ENCODE measurements at places on chromosomes 5 and 9.

DNA sequence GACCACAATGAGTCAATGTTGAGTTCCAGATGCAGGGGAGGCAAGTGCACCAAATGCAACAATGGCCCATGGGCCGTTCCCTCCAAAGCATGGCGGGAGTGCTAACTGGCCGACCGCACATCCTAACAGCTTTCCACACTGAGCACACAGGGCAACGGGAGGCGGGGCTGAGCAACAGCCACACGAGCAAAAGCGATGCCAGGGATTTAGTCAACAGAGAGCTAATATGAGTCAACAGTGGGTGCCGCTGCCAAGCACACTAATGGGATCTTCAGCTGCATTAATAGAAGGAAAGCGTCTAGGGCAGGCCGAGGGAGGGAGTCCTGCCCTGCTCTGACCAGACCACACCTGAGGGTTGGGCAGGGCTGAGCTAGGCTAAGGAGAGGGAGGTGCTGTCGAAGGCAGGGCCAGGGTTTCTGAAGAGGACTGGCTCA lies 4.6 kb downstream of the EPB41L4B start:
- DNase-seq, result no peak

- no peak for DNase-seq
Measured at GRCh38 chr9:33880211-33881089, 63.5 kb downstream of the UBE2R2 start.

DNA sequence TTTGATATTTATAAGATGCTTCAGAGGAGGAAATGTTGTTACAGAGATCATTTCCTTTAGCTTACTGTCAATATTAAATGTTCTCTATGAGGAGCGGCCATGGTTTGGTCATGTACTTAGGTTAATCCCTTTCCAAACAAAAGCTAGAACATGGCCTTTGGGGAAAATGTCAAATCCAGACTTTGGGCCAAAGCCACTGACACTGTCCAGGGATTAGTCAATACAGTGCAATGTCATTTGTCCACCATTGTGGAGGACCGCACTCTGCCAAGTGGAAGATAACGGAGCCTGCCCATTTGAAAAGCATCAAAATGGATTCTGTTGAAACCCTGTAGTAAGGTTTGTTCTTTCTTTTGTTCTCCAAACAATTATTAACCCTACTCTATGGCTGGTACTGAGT lies 50.1 kb downstream of the FRMPD1 start:
- DNase-seq, result no peak

- DNase-seq, result no peak
Measured at GRCh38 chr9:125789196-125789595, 42.0 kb downstream of the PBX3 start.

GRCh38 chr9:136331556-136332481 lies 4.5 kb downstream of the GPSM1 start:
- DNase-seq, result no peak

DNA sequence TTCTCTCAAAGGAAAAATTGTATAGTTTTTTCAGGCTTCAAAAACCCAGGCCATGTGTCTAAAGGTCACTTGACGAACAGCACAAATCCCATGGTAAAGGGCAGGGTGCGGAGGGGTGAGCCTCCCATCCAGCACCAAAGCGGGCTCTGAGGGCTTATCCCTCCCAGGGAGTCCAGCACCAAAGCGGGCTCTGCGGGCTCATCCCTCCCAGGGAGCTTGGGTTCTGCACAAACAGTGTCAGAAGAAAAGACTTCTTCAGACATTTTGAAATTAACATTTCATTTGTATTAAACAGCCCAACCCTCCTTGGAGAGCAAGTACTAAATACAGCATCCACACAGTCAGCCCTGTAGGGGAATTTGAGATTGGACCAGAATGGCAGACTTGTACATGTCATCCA lies 43.0 kb upstream of the CLPTM1L start:
- no peak for DNase-seq

GRCh38 chr9:120475341-120475740 lies 104.6 kb downstream of the CDK5RAP2 start:
- no peak for DNase-seq

DNA sequence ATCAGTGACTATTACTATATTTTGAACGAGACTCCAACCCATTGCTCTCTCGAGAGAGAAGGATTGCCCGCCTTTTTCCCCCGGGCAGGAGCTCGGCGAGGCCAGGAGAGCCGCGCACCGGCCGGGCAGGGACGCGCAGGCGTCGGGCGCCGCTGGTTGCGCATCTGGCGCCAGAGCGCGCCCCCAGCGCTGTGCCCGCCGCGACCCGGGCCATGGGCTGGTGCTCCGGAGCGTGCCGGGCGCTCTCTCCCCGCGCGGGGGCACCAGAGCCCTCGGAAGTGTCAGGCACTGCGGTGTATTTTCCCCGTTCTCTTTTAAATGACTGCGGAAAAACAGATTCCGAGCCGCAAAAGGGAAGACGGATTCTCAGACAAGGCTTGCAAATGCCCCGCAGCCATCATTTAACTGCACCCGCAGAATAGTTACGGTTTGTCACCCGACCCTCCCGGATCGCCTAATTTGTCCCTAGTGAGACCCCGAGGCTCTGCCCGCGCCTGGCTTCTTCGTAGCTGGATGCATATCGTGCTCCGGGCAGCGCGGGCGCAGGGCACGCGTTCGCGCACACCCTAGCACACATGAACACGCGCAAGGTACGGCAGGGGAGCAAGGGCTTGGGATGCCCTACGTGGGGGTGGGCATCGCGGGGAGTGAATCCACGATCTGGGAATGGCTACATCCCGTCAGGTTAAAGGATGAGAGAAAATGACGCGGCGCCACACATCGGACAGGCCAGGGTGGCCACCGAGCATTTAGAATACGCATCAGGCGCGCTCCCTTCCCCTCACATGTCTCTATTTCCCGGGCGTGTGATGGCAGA lies 1.1 kb upstream of the NTRK2 start:
- DNase-seq, result no peak

GRCh38 chr9:86321373-86321772 lies 32.8 kb downstream of the TUT7 start:
- DNase-seq, result no peak

DNA sequence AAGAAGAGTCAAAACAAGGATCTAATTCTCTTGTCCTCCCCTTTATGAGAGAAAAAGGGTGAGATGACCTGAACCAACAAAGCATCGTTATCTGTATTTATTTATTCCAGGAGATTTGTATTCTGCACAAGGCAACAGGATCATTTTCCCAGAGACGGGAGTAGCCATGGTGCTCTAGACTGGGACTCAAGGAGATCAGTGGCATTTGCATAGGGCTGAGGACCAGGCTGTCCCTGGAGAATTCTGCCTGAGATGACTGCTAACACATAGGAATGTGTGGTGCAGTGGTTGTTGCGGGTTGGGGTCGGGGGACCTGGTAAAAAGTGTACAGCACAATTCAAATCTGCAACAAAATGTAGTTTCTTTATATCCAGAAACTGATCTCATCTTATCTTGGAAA lies 22.3 kb upstream of the ZNF474 start:
- no peak for DNase-seq

DNA sequence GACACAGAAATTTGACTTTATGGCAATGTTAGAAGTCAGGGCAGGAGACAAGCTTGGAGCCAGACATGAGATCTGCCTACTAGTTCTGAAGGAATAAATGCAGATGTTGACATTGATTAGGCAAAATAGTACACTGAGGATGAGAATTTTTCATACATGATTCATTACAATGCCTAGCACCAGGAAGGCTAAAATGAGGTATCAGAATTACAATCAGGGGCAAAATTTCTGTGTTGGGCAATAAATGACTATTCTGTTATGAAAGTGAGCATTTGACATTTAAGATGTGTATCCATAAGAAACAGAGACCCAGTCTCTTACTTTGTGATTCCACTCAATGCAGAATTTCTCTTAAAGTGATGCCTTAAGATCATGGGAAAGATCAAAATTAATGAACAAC lies 92.4 kb upstream of the CDH10 start:
- no peak for DNase-seq

GRCh38 chr9:17837965-17838364 lies 259.1 kb downstream of the SH3GL2 start:
- DNase-seq, result no peak

GRCh38 chr5:73448463-73449136 lies at the start of gene FOXD1:
TSS of gene FOXD1 (minus strand) at chr5:73448777. CDS start at chr5:73448362, 415 bp downstream.
- DNase-seq, result no peak

DNA sequence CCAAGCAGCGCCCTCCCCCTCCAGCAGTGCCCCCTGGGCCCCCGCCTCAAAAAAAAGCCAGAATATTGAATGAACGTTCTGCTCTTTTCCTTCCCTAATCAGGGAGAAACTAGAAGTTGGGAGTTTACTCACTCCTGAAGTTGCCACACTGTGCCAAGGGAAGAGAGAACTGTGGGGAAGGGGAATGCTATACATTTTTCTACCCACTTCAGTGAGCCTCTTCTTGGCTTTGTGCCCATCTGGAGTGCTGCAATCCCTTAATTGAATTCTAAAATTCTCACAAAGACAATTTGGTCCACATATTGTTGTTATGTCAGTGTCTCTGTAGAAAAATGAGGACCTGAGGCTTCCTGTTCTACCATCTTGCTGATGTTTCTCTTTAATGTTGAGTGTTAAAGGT lies 443.7 kb downstream of the DIRAS2 start:
- DNase-seq, result no peak

DNA sequence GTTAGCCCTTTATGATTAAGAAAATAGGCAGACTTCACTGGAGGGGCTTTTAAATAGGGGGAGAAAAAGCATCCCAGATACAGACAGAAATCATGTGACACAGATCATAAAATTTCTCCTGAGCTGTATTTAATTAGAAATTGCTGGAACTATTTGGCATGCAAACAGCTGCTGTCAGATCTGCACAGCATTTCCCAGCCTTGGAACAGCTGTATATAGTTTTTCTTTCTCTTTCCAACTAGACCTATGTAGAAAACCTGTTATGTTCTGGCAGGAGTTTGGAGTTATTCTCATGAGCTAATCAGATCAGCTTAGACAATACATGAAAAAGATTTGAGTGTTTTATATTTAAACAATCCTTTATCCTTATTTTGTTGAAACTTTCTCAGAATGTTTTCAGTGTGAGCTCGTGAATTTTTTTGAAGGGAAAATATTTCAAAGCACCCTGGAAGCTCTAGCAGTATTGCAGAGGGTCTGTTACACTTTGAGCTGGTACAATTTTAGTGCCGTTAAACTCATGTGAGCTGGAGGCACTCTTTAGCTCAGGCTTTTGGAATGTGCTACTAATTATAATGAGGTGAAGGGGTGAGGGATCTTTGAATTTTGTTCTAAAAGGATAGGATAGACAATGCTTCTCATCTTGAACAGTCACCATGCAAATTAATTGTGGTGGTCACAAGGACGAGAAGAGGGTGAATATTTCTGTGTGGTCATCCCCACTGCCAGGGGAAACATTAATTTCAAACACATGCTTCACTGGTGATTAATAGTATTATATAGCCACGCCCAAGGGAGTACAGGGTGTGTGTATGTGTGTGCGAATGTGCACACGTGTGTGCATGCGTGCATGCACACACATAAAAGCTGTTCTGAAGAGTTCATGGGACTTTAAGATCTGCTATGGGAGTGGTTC lies 239.4 kb upstream of the FBXL7 start:
- DNase-seq, result no peak

DNA sequence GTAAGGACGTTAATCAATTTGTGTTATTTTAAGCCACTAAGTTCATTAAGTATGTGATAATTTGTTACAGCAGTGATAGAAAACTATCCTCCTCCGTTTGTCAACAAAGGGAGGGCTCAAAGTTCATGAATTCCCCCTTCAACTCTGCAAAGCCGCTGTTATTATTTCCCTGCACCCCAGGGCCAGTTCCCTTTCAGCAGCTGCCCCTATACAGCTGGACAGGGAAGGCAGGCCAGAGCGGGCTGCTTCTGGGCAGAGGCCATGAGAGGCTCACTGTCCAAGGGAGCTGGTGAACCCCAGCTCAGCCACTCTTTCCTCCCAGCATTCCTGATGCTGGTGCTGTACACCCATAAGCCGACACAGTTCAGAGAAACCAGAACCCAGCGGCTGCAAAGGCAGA lies 102.4 kb upstream of the GPR151 start:
- no peak for DNase-seq

DNA sequence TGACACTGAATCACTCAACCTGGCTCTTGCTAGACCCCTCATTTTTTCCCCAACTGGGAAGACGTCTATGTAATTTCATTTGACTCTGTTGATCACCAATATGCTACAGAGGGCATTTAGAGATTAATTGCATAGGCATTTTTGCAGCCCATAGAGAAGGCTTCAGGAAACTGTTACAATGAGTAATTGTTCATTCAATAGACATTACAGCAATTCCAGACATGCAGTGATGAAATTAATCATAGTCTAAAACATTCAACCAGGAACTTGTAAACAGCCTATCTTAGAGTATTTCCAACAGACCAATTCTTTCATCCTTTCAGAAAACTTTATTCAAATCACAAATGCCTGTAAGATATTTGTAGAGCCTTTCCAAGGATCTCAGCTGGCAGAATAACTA lies 122.3 kb downstream of the MARCHF11 start:
- DNase-seq, result no peak

DNA sequence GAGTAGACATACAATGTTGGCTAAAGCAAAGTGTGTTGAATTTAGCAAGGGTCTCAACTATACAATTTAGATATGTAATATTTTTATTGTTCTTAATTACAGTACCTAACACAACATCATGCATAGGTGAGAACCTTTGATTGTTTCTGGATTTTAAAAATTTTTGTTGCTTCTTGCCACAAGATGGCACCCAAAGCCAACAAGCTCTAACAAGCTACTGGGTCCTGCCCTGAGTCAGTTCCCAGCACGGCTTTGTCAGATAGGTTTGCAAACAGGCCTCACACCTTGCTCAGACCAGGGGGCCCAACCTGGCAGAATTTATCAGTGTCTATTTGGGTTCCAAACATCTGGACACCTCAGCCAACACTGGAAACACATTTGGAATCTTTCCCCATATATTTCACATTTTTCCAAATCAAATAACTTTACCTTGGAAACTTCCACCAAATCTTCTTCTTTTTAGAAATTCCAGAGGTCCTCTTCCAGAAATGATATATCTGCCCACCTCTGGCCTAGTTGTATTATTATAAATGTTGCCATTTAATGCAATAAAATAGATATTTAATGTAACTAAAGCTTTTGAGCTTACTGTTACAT lies 49.5 kb upstream of the EGFLAM start:
- DNase-seq, result no peak

- no peak for DNase-seq
Measured at GRCh38 chr9:71758277-71758676, 10.0 kb downstream of the CEMIP2 start.

GRCh38 chr9:99451112-99451606 lies 229.1 kb downstream of the SEC61B start:
- DNase-seq, result no peak

GRCh38 chr5:151812757-151813309 lies 41.1 kb downstream of the G3BP1 start:
- no peak for DNase-seq

- DNase-seq, result no peak
Measured at GRCh38 chr9:134618163-134618832, 23.3 kb upstream of the COL5A1 start.
